Caki2 (cell line): ENCODE measurements at places on chromosomes 5 and 9. TPM values are rescaled to one million over a fixed set of nuclear protein-coding genes. Genes with fewer than 3 reads are reported as not detected.

DNA sequence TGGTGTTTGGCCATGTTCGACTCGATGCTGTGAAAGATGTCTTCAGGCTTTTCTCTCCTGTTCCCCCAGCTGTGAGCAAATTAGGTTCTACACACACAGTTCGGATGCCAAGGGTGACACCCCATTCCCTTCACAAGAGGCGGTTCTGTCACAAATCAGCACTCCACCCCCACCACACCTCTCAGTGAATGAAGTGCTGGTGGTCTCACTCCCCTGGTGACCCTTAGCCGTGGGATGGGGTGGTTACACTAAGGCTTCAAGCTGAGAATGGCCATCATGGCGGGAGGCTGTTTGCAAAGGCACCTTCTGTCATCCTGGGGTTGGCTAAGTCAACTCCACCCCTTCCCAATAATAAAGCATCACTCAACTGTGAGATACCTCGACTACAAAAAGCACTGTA lies 26.4 kb downstream of the AMBP start:
- DNase-seq: no peak

DNA sequence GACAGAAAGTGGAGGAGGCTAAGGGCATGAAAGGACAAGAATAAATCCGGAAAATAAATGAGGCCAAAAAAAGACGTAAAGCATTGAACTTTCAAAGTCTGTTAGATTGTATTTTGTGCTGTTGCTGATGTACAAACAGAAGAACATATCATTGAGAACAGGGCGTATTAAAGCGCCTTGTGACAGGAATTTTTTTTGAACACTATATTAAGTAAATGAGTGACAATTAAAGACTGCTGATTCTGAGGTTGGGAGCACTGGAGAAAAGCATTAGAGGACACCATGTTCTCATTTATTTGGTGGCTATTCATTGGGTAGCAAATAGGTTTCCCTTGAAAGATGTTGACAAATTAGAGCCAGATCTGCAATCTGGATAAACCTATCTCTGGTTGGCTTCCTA lies 137.3 kb upstream of the SGCD start:
- DNase-seq: no peak

DNA sequence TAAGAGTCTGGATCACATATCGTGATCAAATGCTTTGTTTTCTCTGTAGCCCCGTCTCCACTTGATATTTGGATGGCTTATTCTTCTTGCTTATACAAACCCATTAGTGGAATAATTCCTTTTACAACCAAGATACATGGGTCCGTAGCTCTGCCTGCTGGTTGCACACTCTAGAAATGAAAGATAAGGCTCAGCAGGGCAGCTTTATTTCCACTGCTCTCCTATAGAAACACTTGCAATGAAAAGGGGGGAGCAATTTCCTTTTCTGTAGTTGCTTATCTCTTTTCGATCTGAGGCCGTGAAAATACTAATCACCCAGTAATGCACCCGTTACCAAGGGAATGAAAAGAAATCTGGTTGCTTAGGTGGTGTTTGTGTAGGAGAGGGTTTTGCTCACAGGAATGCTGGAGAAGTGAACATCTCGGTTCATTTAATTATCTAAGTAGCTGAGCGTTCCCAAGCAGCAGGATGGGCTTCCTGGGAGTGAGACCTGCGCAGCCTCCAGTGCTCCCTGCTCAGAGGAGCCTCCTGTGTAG lies 131.7 kb downstream of the ADAMTS16 start:
- DNase-seq: peak; percentile 84

LCNL1 gene
- not detected in 2 replicates for total RNA-seq

ENTPD2 gene
- not detected in 2 replicates for total RNA-seq

VCAN gene
- total RNA-seq: 114 and 132 TPM in 2 replicates

GRCh38 chr9:137552022-137552768 lies 516 bp downstream of the MRPL41 start:
- no peak for DNase-seq

NUTM2F gene
- total RNA-seq: not detected in 2 replicates

DNA sequence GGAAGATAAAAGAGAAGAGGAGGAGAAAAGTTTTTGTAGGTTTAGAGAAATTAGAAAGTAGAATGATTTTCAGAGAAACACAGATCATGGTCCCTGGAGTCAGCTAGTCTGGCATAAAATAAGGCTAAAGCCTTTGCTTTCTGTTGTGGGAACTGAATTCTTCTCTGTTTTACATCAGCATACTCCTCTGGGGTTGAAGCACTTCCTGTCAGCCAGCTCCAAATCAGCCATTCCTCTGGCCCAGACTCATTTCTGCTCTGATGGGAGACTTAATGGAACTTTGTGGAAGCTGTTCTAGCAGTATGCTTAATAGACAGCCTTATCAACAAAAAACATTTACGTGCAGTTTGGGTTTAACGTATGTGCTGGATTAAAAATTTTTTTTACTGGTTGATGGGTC lies 143.2 kb downstream of the HMHB1 start:
- no peak for DNase-seq

HSPA9 gene
- 234 and 247 TPM in 2 replicates for total RNA-seq

GRCh38 chr5:143536364-143536763 lies 132.9 kb upstream of the NR3C1 start:
- no peak for DNase-seq

- no peak for DNase-seq
Measured at GRCh38 chr9:135088979-135089847, 1.7 kb downstream of the OLFM1 start.

BHMT2 gene
- 49.8 and 53.9 TPM in 2 replicates for total RNA-seq

DNA sequence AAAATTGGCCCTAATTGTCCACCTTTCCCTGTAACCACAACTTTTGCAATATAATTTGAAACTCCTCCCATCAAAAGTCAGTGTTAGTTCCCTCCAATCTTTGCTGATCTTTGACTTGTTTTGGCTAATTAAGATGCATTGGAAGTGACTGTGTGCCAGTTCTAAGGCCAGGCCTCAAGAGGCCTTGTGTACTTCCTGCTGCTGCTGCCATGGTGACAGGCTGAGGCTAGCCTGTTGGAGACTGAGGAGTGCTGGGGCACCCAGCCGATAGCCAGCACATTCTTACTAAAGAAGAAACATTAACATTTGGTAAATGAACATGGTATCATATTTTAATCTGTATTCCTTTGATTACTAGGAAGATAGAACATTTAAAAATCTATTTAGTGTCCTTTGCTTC lies 86.5 kb downstream of the SREK1 start:
- no peak for DNase-seq

- DNase-seq: no peak
Measured at GRCh38 chr5:6201631-6202030, 176.7 kb downstream of the MED10 start.

DNA sequence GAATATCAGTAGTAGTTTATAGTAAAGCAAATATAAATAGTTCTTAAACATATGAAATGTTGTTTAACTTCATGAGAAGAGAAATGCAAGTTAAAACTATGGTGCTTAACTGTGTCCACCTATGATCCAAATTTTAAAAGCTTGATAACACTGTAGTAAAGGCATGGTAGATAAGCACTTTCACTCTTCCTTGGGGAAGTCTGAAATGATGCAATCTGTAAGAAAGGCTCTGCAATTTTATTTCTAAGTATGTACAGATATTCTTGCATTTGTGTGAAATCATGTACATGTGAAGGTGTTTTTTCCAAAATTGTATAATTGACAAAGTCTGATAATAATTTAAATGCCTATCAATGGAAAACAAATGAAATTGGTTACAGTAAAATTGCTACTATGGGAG lies 66.9 kb downstream of the SYK start:
- DNase-seq: no peak

GRCh38 chr5:61331407-61332357 lies at the start of gene ZSWIM6:
Gene ZSWIM6 (plus strand): TSS chr5:61332258. CDS start chr5:61332273, 15 bp downstream.
- DNase-seq: peak; percentile 92

CCDC183 gene
- total RNA-seq: 1.1 TPM in 1 of 2 replicates, not detected in the other

GRCh38 chr5:119322948-119323537 lies 32.8 kb upstream of the TNFAIP8 start:
- peak; percentile 31 for DNase-seq

IFNA13 gene
- total RNA-seq: not detected in 2 replicates

DNA sequence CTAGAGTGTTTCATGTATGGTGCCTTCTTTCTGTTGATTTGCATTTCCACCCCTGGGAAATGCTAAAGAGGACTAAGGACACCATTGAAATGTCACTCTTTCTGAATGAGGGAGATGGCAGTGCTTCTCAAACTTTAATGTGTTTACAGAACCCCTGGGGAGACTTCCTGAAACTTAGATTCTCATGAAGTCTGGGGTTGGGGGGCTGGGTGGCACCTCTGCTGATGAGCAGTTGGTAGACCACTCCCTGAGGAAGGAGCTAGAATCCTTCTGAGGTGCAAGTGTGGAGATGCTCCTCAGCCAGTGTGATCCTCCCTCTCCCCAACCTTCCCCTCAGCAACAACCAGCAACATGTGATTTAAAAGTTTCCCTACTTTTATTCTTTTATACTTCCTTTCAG lies 546.8 kb downstream of the LRRC70 start:
- no peak for DNase-seq

- peak; percentile 56 for DNase-seq
Measured at GRCh38 chr5:116271446-116272025, 186.7 kb downstream of the COMMD10 start.
